ENCODE measurements at places on chromosomes 16 and 17.

GRCh38 chr17:69574257-69575197 lies 160.0 kb downstream of the MAP2K6 start:
- DNase-seq: no peak

GRCh38 chr17:61833536-61834193 lies 29.7 kb downstream of the BRIP1 start:
- DNase-seq: no peak

GRCh38 chr17:61481421-61481820 lies 29.2 kb downstream of the TBX4 start:
- DNase-seq: no peak

DNA sequence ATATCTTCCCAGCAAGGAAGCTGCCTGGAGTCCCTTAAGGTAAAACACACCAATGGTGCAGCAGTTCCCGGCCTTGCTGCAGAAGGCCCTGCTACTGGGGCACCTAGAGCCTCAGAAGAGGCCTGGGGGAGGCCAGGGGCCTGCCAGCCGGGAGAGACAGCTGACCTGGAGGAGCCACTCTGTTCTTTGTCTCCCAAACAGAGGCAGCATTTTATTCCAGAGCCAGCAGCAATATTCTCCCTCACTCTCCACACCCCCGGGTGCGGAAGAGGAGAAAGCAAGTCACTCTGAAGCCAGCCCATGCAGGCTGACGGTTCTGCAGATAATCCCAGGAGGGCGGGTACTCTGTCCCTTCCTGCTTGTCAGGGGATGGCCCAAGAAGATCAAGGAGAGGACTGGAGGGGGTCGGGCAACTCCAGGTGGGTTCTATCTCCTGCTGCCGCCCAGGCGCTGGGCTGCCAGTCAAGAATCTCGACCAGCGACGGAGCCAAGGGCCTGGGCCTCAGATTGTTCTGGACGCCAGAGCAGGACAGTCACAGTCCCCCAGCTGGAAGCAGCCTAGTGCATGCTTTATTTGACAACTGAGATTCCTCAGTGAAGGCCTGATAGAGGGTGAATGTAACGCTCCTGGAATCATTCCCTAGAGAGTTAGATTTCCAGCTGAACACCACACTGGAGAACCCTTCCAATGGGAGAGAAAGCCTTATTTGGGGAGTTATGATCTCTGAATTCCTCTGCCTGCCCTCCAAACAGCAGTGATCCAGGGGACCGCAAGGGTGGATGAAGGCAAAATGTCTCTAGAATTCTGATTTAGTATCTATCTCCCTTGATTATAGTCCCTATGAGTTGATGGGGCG lies 1.1 kb upstream of the KIFC3 start:
- peak; percentile 73 for DNase-seq

DNA sequence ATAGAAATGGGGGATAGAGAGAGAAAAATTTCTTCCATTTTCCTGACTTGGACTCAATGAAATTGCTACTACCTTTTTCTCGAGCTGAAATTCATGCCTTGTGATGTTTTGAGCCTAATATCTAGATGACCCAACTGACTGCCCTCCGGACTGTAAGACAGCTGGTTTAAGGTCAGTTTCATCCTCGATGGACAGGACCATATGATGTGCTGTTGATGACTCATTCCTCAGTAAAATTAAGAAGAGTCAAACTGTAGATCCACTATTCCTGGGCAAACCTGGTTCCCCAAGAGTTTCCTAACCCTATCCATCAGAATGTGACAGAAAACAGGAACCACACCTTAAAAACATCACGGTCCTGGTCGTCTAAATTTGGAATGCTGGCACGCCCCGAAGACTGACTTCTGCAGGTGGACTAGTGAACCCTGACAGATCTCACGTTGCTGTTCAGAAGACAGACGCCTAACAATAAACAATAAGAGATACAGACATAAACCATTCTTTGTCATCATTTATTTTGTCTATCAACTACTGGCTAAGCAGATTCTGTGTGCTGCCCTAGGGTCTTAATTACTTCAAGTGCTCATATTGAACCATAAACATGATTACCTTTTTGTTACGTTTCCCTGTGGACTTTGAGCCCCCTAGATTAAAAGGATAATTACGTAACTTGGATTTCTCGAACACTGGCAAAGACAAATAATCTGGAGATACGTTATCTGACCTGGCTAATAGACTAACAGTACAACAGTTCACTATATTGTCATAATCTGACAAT lies 45.1 kb upstream of the NOS2 start:
- DNase-seq: no peak

DNA sequence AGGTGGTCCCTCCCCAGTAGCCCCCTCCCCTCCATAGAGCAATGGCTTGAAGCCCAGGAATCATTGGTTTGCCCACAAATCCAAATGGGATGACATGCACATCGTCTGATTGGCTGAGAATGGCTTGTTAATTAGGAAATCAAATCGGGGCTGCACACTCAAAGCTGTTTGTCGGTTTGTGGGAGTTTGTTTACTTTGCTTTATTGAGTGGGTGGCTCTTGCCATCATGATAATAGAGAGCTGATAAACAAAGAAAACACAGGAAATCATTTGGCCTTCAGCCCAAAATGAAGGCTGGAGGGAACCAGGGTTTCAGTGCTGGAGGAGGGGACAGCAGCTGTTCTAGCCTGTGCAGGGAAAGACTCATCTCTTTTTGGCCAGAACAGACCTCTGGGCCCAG lies 316.3 kb downstream of the CBLN1 start:
- no peak for DNase-seq

GRCh38 chr16:26806657-26807056 lies 260.1 kb upstream of the C16orf82 start:
- DNase-seq: no peak

GRCh38 chr16:46739934-46740333 lies 8.2 kb downstream of the MYLK3 start:
- DNase-seq: no peak

DNA sequence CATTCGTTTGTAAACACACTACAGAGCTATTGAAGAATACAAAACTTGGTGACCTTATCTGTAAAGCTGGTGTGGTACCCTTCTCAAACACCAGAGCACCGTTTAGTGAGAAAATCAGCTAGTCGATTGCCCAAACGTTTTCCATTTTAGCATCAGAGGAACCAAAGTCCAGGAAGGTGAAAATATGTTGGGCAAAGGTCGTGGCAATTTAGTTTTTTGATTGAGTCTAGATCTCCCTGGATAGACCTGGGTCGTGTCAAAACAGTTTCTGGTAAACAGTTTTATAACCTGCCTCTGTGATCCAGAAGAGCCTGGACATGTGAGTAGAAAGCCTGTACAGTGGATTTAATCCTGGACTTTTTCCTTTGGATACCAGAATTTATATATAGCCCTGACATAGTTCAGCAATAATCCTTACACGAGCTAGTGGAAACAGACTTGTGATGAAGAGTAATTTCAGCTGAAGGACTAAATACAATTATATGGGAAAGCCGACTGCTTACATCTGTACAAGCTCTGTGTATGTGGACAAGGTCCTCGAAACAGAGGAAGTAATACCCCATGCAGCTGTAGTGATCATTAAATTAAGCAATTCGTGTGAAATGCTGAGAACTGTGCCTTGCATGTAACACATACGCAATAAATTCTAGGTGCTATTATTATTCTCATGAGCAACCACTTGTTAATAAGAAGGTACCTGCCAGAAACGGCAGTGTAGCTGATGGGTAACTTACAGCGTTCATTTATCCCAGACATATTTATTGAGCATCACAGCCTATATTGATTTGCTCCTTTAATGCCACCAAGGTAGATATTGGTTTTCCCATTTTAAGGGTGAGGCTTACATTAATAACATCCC lies 72.5 kb downstream of the MAP2K6 start:
- no peak for DNase-seq

GRCh38 chr17:31811101-31811500 lies 47.9 kb downstream of the COPRS start:
- no peak for DNase-seq

DNA sequence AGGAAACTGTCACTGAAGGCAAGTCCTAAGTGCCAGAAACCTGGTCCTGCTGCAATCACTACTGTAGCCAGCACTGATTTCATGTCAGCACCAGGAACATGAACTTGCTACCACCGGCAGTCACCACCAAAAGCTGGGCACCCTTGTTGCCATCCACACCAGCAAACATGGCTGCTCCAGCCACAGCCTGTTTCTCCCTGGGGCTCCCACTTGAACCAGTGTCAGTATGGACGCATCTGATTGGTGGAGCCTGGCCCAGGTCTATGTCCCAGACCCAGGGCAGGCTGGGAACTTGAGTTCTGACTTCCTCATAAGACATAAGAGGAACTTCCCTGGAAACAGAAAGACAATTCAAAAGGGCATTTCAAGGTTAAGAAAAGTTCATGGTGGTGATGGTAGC lies 56.5 kb downstream of the COPRS start:
- DNase-seq: no peak

DNA sequence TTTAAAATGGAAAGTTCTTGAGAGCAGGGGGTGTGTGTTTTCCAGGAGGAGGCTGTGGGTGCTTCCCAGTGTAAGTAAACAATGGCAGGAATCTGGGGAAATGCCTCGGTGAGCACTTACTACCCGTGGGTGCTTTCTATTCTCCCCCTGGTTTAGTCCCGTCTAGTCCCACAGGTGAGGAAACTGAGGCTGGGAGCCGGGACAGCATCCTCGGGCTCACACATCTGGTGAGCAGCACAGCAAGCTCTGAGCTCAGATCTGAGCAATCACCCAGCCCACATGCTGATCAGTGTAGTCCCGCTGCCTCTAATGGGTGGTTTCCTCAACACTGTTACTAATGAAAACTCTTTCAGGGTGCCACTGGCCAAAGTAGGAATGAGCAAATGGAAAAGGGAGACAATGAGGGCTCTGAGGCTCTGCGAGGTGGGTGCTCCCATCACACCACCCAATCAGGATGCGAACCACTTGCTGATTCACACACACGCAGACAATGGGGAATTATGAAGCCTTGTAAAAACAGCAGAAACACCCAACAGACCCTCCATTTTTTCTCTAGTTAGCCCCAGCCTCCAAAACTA lies 202.6 kb downstream of the PARN start:
- peak; percentile 59 for DNase-seq
